ENCODE measurements at places on chromosomes 3 and 15. TPM values are rescaled to one million over a fixed set of nuclear protein-coding genes. Genes with fewer than 3 reads are reported as not detected.

Gene CXCR6
- total RNA-seq: not detected

Gene ATP10A
- total RNA-seq: 5.8 TPM

Gene RYR3
- not detected for total RNA-seq

Gene CCDC54
- not detected for total RNA-seq

Gene AADACL2
- not detected for total RNA-seq

Gene CASR
- total RNA-seq: not detected

Gene CAV3
- total RNA-seq: not detected

Gene ZBED2
- not detected for total RNA-seq

Gene ATP13A3
- 419 TPM for total RNA-seq

Gene PRC1
- 15.7 TPM for total RNA-seq

Gene TMEM43
- total RNA-seq: 131 TPM

Gene SLC22A14
- total RNA-seq: 0.15 TPM

Gene SLC38A3
- not detected for total RNA-seq

Gene ACKR2
- 0.15 TPM for total RNA-seq

Gene SCAPER
- total RNA-seq: 8.9 TPM

Gene GP5
- total RNA-seq: 0.17 TPM

Gene CNTN3
- total RNA-seq: 1.7 TPM

Gene ABTB1
- 18.0 TPM for total RNA-seq

Gene FBXO40
- not detected for total RNA-seq

Gene FBXW12
- total RNA-seq: 0.15 TPM

Gene NDN
- 132 TPM for total RNA-seq

Gene AMOTL2
- total RNA-seq: 77.1 TPM

Gene SPCS1
- total RNA-seq: 60.7 TPM

Gene SRGAP3
- 7.8 TPM for total RNA-seq

Gene AGTR1
- 3.3 TPM for total RNA-seq

Gene GUCA1C
- total RNA-seq: not detected

Gene GPR87
- total RNA-seq: 0.29 TPM

Gene RTP4
- total RNA-seq: 2.8 TPM

Gene TMEM158
- 82.2 TPM for total RNA-seq

Gene GOLGA8T
- total RNA-seq: not detected

Gene MAPKBP1
- total RNA-seq: 24.3 TPM

Gene ARNT2
- 4.7 TPM for total RNA-seq

Gene GPR15
- total RNA-seq: not detected

Gene FBXL2
- total RNA-seq: 20.2 TPM

Gene NR2E3
- not detected for total RNA-seq

Gene PP2D1
- not detected for total RNA-seq

Gene C3orf22
- not detected for total RNA-seq

Gene SH2D7
- total RNA-seq: under 0.01 TPM

Gene GOLGA8J
- not detected for total RNA-seq

Gene ALDH1L1
- not detected for total RNA-seq

Gene GPR160
- 0.29 TPM for total RNA-seq

Gene CPNE9
- not detected for total RNA-seq

Gene SLC24A5
- not detected for total RNA-seq

Gene ATOSA
- total RNA-seq: 41.6 TPM

Gene C3orf20
- under 0.01 TPM for total RNA-seq

Gene GPX1
- total RNA-seq: 395 TPM

Gene C3orf49
- total RNA-seq: not detected

Gene TF
- 0.17 TPM for total RNA-seq

Gene MYRIP
- not detected for total RNA-seq

Gene CHRFAM7A
- 0.17 TPM for total RNA-seq

Gene COL7A1
- total RNA-seq: 22.5 TPM

Gene SAMMSON
- not detected for total RNA-seq

All from smooth muscle cell of trachea (primary cell).